ENCODE measurements at places on chromosomes 3 and 15.

GRCh38 chr3:3180456-3180855 lies 965 bp upstream of the CRBN start:
- no peak for DNase-seq

DNA sequence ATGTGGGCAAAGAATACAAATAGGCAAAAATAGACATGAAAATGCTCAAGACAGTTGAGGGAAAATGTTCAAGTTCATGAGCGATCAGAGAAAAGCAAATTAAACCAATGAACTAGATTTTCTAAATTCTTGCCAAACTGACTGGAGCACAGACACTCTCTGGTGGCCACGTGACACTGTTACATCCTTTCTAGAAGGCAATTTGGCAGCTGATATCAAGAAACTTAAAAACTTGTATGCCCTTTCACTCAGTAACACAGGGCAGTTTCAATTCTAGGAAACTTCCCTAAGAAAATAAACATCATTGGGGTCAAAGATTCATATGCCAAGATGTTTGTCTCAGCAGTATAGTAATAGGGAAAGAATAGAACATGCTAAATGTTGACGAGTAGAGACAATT lies 52.2 kb downstream of the ABHD5 start:
- DNase-seq = no peak

DNA sequence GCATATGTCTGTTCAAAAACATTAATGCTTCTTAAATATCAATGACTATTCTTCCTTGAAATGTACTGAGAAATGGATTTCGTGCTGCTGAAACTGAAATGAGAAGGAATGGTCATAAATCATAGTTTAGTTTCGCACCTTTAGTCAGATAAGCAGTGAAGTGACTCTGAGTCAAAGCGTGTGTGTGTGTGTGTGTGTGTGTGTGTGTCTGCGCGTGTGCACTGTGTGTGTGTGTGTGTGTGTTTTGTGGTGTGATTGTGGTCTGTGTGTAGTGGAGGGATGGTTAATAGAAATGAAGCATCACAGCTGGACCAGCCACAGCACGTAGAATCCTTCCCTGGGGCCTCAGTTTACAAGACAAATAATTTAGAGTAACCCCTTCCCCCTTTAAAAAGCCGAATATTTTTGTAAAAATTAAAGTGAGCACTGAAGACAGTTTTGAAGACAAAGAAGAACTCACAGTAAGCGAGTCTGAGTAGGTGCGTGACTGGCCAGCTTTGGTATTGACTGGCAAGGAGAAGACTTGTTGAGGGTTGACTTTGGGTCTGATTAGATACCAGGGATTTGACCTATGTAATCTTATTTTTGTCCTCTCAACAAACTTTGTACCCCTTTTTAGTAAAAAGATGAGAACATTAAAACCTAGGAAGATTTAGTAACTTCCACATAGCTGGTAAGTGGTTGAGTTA lies 202.0 kb upstream of the IL12A start:
- no peak for DNase-seq

DNA sequence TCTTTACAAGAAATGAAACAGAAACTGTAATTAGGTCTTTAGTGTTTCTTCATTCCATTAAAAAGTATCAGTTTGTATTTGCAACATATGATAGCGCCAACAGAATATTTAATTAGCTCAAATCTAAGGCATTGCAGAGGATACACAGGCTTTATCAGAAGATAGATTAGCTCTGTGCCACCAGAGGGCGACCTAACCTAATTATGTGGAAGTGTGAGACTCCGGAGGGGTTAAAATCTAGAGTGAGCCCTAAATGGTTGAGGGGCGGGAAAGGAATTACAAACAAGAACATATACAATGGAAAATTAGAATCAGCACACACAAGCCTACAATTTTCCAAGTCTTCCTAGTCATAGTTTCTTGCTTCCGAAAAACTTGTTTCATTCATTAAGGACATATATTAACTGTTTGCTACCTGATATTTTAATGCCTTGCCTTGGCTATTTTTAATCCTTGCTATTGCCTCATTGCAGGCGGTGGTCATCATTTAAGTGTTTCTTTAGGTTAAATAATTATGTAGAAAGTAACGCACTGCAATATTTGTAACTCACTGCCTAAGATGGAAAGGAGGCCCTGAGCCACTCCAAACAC lies 18.0 kb upstream of the RYR3 start:
- DNase-seq = no peak

DNA sequence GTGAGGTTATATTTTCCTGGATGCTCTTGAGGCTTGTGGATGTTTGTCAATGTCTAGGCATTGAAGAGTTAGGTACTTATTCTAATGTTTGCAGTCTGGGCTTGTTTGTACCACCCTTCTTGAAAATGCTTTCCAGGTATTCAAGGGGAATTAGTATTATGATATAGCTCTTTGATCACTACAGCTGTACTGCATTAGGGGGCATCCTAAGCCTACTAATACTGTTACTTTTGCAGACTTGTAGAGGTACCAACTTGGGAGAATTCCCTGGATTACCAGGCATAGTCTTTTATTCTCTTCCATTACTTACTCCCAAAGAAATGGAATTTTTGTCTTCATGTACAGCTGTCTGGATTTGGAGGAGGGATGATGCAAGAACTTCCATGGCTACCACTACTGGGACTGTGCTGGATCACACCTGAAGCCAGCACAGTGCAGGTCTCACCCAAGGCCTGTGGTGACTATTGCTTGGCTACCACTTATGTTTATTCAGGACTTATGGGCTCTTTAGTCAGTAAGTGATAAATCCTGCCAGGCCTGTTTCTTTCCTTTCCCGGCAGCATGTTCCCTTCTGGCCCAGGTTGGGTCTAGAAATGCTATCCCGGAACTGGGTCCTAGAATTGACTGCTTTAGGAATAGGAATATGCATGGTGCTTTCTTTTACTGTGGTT lies 402.9 kb downstream of the IL20RB start:
- DNase-seq = no peak
